ENCODE measurements at places on chromosomes 5 and 9. TPM values are rescaled to one million over a fixed set of nuclear protein-coding genes. Genes with fewer than 3 reads are reported as not detected.

GRCh38 chr5:112279082-112279481, 140.0 kb downstream of the EPB41L4A start:
- no peaks in the 10 kb centered on the region for H3K4me1 ChIP-seq
- DNase-seq, result no peak
- H3K27me3 ChIP-seq, result no peaks in the 10 kb centered on the region
- H3K36me3 ChIP-seq, result no peaks in the 10 kb centered on the region
- no peak overlapping the region for H3K4me3 ChIP-seq
- H3K27ac ChIP-seq, result no peak overlapping the region

DNA sequence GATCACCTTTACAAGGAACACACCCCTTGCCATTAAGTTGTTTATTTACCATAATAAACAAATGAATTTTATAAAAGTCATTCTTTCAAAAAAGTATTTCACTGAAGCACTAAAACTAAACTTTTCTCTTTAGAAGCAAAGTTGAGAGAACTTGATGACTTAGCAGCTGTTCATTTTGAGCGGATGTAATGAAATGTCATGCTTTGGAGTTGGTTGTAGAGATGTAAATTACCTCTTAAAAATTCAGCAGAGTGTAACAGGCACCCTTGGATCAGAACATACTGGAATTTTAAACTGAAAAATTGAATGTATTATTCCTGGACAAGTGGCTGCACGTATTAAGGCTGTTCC, 617.2 kb downstream of the PDE4D start:
- peaks cover 2% of the 10 kb centered on the region for H3K27me3 ChIP-seq
- H3K36me3 ChIP-seq, result no peaks in the 10 kb centered on the region
- no peak for DNase-seq
- H3K27ac ChIP-seq, result no peak overlapping the region
- no peaks in the 10 kb centered on the region for H3K4me1 ChIP-seq
- H3K4me3 ChIP-seq, result no peak overlapping the region

DNA sequence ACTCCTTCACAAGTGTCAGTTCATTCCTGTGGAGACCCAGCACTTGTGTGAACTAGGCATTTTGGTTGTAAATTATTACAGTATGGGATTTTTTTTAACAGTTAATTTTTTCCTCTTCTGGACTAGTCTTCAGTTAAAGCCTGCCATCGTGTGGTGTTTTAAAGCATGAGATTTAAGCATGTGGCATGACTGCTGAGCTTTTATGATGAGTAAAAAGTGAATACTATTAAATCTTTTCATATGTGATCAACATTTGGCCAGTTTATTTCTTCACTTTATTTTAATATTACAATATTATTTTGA, 25.0 kb downstream of the LMNB1 start:
- no peaks in the 10 kb centered on the region for H3K4me1 ChIP-seq
- no peaks in the 10 kb centered on the region for H3K27me3 ChIP-seq
- no peak overlapping the region for H3K27ac ChIP-seq
- H3K36me3 ChIP-seq, result no peaks in the 10 kb centered on the region

The RNF183 gene
- 0.07 TPM for polyA plus RNA-seq

- no peak overlapping the region for H3K27ac ChIP-seq
- no peaks in the 10 kb centered on the region for H3K4me1 ChIP-seq
These were observed 174.2 kb upstream of the PUM3 start for GRCh38 chr9:3018071-3018470.

- no peaks in the 10 kb centered on the region for H3K4me1 ChIP-seq
- H3K27ac ChIP-seq, result no peak overlapping the region
- H3K4me3 ChIP-seq, result no peak overlapping the region
- DNase-seq, result no peak
These were observed 792.9 kb downstream of the EFNA5 start for GRCh38 chr5:106877881-106878280.

DNA sequence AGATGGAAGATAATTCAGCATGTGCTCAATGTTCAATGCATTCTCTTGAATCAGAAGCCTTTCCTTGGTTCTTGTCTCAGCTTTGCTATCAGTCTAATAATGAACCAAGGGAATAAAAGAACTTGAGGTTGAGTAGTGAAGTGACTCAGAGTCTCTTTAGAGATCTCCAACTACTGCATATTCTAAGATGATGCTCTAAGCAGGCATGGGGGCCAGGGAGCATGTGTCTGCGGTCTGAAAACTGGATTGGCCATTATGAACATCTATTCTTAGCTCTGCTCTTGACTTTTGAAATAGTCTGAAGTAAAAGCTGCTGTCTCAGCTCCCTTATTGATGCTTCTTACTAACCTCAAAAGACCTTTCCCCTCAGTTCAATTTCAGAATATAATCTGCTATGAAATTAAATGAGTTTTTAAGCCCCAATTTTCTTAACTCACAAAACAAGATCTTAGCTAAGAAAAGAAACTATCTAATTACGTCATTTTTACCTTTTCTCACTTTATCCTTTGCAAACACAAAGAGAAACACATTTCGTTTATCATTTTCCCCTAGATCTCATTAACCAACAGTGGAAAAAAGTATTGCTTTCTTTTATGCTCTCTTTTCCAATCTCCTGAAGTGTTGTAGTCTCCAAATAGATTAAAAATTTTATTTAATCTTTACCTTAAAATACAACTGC, 44.8 kb downstream of the PLCXD3 start:
- no peak overlapping the region for H3K27ac ChIP-seq
- no peak for DNase-seq
- H3K4me1 ChIP-seq, result no peaks in the 10 kb centered on the region
- H3K4me3 ChIP-seq, result no peak overlapping the region
- H3K36me3 ChIP-seq, result no peaks in the 10 kb centered on the region

GRCh38 chr9:133673258-133673655, 37.1 kb downstream of the DBH start:
- no peaks in the 10 kb centered on the region for H3K4me1 ChIP-seq
- peaks cover 5% of the 10 kb centered on the region for H3K36me3 ChIP-seq
- H3K27me3 ChIP-seq, result no peaks in the 10 kb centered on the region
- no peak overlapping the region for H3K27ac ChIP-seq

The RIC1 gene
- 4.1 TPM for polyA plus RNA-seq

- no peak overlapping the region for H3K27ac ChIP-seq
- H3K27me3 ChIP-seq, result no peaks in the 10 kb centered on the region
- H3K4me3 ChIP-seq, result no peak overlapping the region
- no peaks in the 10 kb centered on the region for H3K36me3 ChIP-seq
These were observed 319.0 kb upstream of the PTGER4 start for GRCh38 chr5:40360685-40361084.

Measured in liver (tissue), 10 donors.